ENCODE measurements at places on chromosomes 6 and 20.

GRCh38 chr6:53803081-53803860 is 8.5 kb downstream of the LRRC1 start:
- no peak for DNase-seq

- no peak for DNase-seq
Measured at GRCh38 chr6:14996892-14997291, 249.0 kb upstream of the JARID2 start.

DNA sequence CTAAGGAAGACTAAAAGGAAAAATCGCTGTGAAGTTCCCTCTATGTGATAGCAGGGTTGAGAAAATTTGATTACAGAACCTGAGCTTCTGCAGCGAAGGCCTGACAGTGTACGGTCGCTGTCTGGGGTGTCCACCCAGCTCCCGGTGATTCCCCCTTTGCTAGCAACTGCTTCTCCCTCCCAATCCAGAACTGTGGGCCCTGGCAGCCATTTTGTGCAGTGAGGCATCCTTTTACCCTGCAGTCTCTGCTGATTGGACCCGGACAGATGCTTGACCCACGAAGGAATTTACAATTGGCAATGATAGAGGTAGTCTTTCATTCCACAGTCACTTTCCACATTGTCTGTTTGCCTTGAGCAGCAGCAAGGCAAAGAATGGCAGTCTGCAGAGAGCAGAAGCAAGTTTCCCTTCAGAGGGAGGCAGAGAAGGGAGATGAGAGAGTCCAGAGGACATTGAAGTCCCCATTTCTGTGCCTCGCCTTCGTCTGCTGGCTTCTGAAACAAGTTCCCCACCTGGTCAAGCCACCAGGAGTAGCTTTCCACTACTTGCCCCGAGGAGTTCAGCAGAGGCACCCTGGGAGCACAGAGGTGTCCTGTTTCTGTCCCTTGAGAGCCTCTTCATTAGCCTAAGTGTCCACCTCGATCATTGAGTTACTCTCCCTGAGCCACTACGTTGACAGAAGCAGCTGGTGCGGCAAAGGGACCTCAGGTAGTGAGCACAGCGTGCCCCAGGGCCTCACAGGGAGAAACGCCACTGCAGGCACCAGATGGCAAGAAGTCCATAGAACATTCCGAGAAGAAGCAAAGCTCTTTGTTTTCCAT is 370.3 kb downstream of the NRN1 start:
- no peak for DNase-seq

DNA sequence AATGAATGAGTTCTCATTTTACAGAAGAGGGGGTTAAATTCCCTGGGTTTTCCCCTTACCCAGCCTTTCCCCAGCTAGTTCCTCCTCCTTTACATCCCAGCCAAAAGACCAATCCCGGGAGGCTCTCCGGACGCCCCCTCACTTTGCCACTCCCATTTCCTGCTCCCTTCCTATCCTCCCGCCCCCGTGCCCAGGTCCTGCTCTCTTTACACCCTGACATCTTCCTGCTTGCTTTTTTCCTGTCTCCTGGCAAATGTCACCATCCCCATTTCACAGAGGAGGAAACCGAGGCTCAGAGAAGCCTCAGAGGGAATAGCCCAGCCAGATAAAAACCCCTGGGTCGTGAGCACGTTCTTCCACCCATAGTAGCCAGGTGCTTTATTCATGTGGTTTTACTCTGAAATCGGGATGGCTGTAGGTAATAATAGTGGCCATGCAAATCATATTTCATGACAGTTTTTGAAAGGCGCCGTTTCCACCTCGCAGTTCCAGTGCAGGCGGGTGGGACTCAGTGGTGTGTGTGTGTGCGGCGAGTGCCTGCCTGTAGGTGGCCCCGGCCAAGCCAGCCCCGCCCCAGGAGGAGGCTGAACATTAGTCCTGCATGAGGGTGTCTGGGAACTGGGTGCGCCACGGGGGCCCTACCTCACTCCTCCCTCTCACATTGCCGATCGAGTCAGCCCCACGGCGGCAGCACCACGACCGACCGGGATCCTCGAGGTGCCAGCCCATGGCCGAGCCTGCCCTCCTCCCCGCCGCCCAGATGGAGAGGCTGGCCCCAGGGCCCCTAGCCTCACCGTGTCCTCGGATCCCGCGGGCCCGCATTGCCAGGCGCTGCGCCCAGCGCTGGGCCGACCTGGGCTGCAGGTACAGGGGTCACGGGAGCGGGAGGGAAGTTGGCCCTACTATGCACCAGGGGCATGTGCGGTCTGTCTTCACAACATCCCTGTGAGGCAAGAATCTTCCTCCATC is at the start of gene ARHGAP40:
Gene ARHGAP40 (plus strand): TSS at position 594 of the 969 bp plus-strand sequence.
- DNase-seq: no peak

GRCh38 chr6:47810885-47811284 is 29.1 kb downstream of the OPN5 start:
- DNase-seq: no peak

- DNase-seq: no peak
Measured at GRCh38 chr6:170089963-170090362, 200.9 kb downstream of the DLL1 start.

DNA sequence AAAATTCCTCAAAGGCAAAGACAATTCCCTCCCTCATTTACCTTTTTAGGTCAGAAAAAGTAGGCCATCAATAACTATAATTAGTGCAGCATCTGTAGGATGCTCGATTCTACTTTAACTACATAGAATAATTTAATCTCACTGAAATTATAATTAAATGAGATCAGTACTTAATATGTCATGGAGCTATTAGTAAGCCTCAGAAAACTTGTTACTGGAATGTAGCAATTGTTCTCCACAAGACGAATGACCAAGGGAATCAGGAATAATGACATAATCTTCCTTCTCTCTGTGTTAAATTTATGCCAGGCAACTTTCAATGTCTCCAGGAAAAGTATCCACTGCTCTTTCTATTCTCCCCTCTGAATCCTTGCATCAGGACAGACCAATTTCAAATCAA is 34.1 kb downstream of the SESN1 start:
- no peak for DNase-seq

- no peak for DNase-seq
Measured at GRCh38 chr6:13175759-13176158, 152.6 kb downstream of the TBC1D7 start.

DNA sequence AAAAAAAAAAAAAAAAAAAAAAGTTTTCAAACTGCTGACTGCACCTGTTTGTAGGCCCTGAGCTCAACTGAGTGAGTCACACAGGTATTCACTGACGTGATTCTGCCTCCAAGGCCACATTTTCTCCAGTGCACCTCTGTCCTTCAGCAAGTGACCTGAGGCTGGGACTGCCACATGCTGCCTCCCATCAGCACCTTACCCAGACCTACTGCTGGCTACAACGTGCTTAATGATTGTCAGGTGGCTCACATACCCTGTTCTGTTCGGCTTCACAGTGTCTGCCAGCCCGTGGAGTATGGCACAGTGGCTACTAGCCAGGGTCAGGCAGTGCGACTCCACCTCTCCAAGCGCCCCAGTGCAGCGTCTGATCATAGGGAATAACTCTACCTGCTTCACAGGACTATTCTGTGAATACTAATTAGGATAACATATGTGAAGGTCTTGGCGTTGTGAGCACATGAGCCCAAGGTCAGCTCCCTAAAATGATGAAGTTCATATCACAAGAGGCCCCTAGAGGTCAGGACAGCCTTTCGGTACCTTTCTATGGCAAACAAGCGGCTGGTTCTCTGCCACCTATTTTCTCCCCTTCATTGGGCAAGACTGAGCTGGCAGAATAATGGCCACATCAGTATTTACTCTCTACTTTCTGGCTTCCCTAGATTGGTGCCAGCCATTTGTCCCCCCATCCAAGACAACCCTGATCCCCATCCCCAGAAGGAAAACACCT is 28.1 kb downstream of the RIPOR3 start:
- no peak for DNase-seq

GRCh38 chr20:61268024-61268423 is 16.0 kb downstream of the CDH4 start:
- DNase-seq: no peak

DNA sequence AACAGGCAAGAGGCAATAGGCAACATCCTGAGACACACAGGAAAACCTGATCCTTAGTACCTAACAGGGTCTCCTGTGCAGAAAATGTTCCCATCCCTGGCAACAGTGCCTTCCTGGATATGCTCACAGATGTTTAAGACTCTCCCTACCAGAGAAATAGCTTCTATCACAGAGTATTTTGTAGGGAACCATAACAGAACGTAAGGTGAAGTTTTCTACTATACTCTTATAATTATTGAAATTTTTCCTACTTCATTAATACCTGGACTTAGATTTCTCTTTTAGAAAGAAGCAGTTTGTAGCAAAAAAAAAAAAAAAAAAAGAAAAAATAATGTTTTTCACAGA is 33.5 kb upstream of the LGSN start:
- DNase-seq: no peak

DNA sequence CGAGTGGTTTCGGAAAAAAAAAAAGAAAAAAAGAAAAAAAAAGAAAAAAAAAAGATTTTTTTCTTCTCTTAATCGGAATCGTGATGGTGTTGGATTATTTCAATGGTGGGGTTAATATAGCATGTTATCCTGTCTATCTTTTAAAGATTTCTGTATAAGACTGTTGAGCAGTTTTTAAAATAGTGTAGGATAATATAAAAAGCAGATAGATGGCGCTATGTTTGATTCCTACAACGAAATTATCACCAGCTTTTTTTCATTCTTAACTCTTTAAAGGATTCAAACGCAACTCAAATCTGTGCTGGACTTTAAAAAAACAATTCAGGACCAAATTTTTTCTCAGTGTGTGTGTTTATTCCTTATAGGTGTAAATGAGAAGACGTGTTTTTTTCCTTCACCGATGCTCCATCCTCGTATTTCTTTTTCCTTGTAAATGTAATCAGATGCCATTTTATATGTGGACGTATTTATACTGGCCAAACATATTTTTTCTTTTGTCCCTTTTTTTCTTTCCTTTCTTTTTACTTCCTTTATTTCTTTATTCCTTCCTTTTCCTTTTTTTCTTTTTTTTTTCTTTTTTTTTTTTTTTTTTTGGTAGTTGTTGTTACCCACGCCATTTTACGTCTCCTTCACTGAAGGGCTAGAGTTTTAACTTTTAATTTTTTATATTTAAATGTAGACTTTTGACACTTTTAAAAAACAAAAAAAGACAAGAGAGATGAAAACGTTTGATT is 3.6 kb downstream of the SOX4 start:
- DNase-seq: peak; percentile 38

DNA sequence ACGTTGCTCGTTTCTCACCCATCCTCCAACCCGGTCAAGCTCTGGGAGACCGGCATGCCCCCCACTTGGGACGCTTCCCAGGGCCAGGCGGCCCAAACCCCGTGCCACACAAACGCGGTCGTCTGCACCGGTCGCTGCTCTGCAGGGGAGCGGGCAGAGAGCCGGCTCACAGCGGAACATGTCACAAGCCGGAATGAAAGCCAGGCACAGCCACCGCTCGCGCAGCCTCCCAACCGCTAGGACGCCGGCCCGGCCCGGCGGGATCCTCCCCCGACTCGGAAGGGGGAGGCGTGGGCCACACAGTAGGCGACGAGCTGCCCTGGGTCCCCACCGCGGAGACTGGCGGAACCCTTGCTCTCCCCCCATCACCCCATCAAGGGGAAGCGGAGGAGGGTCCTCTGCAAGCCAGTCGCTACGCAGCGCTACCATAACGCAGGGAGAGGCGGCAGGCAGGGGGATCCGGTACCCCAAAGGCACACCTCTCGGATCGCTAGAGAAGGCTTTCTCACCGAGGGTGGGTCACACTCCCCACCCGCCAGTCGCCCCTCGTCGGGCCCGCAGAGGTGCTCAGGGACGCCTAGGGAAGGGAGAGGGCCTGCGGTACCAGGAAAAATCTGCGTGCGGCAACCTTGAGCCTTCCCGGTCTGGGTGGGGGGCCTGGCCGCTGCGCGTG is 768.4 kb upstream of the DEFB115 start:
- no peak for DNase-seq

DNA sequence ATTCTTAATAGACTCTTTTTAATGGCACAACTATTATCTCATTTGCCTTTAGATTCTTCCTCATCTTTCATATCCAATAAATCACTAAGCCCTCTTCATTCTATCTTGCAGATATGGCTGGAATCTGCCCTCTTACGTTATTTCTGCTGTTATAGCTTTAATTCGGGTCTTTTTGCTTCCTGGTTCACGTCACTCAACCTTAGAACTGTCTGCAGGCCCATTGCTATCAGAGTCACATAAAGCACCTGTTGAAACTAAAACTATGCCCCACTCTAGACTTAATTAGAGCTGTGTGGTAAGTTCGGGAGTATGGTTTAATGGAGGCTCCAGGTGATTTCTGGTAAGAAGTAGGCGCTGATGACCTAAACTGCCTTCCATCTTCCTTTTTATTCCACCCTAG is 988 bp downstream of the QRSL1 start:
- no peak for DNase-seq

DNA sequence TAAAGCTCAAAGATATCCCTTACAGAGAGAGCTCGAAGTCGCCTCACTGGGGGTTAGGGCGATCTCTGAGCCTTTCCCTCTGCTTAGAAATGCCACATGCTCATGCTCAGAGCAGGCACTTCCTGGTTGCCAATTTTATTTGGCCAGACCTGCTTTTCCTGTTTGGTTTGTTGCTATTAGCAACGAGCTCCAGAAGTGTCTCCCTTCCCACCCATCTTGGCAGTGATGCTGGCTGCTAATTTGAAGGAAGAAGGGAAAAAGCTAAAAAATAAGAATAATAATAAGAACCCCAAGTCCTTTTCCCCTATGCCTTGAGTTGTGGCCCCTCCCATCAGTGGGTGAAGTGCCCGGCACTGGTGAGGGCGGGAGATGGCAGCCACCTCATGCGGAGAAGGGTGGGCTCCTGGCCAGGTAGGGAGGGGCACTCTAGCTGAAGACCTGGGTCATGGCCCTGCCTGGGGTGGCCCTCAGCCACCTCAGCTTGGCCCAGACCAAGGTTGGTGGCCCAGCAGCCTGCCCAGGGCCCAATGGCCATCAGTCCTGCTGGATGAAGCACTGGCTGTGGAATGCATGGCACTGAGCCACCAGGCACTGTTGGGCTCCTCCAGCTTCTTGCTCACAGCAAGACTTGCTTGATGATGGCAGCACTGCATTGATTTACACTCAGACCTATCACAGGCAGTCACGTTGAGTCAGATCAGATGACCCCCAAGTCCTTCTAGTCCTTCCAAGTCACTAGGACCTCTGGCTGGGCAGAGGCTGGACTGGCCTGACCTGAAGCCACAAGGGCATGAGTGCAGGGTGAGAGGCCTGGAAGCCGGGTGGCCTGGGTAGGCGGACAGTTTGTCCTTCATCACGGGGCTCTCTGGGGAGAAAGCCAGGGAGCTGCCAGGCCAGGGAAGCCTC is 79.0 kb downstream of the SYNJ2 start:
- DNase-seq: peak; percentile 52

DNA sequence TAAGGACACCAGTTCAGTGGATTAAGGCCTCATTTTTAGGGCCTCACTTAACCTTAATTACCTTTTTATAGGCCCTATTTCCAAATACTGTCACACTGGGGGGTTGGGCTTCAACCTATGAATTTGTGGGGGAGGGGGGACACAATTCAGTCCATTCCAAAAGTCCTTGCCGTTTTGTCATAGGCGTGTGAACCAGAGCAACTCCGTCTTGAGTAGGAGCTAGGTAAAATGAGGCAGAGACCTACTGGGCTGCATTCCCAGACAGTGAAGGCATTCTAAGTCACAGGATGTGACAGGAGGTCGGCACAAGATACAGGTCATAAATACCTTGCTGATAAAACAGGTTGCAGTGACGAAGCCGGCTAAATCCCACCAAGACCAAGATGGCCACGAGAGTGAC is 113.5 kb upstream of the SNX9 start:
- DNase-seq: no peak

Measured in amniotic stem cell (primary cell).